Right lobe of liver (tissue), 6 donors: ENCODE measurements at places on chromosomes 1 and 21. TPM values are rescaled to one million over a fixed set of nuclear protein-coding genes. Genes with fewer than 3 reads are reported as not detected.

DNA sequence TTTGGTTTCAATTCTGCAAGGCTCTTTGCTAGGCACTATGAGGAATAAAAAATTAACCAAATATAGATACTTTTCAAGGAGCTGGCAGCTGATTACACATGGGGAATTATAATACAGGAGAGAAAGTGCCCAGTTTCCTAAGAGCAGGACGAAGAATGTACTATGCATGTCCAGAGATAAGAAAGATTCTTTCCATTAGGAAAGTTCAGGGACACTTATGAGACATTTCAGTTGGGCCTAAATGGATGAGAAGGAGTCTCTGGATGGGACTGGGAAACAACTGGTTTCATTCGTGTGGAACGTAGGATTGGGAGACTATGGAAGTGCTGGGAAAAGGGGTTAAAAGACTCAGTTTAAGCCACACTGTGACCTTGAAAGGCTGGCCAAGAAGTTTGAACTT is 63.5 kb upstream of the MROH9 start:
- H3K36me3 ChIP-seq: no peaks in the 10 kb centered on the region
- H3K4me1 ChIP-seq: no peaks in the 10 kb centered on the region
- no peaks in the 10 kb centered on the region for H3K27me3 ChIP-seq

DNA sequence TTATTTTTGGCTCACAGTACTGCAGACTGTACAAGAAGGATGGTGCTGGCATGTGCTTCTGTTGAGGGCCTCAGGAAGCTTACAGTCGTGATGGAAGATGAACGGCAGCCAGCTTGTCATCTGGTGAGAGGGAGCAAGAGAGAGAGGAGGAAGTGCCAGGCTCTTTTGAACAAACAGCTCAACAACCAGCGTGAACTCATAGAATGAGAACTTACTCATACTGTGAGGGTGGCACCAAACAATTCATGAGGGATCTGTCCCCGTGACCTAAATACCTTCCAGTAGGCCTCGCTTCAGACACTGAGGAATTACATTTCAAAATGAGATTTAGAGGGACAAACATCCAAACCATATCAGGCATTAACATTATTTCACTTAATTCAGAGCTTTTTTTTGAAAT is 84.7 kb downstream of the PKN2 start:
- no peaks in the 10 kb centered on the region for H3K4me1 ChIP-seq
- H3K27me3 ChIP-seq: no peaks in the 10 kb centered on the region
- no peak overlapping the region for H3K4me3 ChIP-seq
- DNase-seq: no peak
- H3K27ac ChIP-seq: no peak overlapping the region

DNA sequence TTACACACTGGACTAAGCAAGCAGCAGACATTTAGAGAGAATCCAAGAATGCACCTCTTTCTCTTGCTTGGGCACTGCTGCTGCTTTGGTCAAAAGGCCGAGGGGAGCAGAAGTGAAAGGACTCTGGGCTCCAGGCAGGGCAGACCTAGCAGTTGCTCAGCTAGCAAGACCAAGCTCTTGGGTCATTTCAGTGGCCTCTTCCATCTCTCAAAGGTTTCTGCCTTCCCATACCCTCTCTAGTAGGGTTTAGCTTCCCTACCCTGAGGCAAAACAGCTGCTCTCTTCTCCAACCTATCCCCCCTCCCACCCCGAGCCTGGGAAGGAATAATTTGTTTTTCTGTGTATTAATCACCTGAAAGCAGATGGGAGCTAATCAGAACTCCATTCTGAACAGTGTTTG is 25.8 kb downstream of the TFAP2E start:
- H3K4me3 ChIP-seq: no peak overlapping the region
- peaks cover 38% of the 10 kb centered on the region for H3K36me3 ChIP-seq
- H3K4me1 ChIP-seq: no peaks in the 10 kb centered on the region
- no peaks in the 10 kb centered on the region for H3K27me3 ChIP-seq
- H3K27ac ChIP-seq: no peak overlapping the region
- DNase-seq: no peak

DNA sequence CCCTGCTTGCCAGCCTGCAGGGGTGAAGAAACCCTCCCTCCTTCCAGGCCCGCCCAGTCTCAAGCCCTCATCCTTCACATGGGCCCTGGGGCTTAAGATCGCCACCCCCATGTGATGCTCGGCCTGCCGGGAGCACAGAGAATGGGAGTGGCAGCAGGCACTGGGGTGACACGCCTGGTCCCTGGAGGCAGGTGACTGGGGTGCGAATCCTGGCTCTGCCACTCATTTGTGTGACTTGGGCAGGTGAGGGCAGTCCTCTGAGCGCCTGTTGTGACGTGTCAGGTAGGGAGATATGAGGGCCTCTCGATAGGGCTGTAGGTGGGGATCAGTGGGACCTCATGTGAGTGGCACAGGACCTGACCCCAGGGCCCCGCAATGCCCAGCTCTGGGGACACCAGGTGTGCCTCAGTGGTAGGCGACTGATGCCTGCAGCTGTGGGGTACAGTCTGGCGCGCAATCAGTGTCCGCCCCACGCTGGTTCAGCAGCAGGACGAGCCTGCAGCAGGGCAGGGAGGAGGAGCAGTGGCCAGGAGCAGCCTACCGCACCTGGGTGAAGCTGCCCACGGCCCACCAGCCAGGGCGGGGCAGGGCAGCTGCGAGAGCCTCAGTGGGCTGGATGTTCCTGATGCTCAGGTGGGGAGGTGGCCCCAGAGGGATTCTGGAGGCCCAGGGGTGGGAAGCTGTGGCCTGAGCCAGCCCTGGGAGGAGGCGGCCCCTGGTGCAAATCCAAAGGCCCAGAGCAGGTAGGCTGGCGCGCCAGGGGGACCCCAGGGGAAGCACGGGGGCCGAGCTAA is 6.2 kb downstream of the SH2D5 start:
- DNase-seq: no peak
- no peak overlapping the region for H3K27ac ChIP-seq
- H3K4me1 ChIP-seq: no peaks in the 10 kb centered on the region

- no peak overlapping the region for H3K27ac ChIP-seq
- no peaks in the 10 kb centered on the region for H3K4me1 ChIP-seq
- H3K27me3 ChIP-seq: no peaks in the 10 kb centered on the region
- no peaks in the 10 kb centered on the region for H3K36me3 ChIP-seq
- H3K4me3 ChIP-seq: no peak overlapping the region
- DNase-seq: no peak
Measured at GRCh38 chr1:53465023-53465957, 6.1 kb downstream of the DMRTB1 start.

DNA sequence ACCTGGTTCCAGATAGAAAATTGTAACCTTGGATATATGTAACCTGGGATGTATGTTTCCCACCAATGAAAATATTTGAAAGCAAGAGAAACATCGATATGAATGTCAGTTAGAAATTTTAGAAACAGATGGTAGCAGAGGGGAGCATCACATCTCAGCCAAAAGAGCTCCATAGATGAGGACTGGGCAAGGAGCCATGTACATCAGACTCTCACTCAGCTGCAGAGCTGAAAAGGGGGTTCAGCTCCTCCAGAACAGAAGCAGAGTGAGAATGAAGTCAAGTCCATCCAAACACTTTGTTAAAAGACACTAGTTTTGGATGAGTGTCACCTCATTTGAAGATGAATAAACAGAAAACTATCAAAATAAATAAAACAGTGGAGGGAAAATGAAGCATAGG is 202.4 kb downstream of the HMCN1 start:
- no peak overlapping the region for H3K27ac ChIP-seq
- no peaks in the 10 kb centered on the region for H3K27me3 ChIP-seq
- no peaks in the 10 kb centered on the region for H3K36me3 ChIP-seq
- no peaks in the 10 kb centered on the region for H3K4me1 ChIP-seq

GRCh38 chr21:22164912-22165311 is 1166.7 kb downstream of the NCAM2 start:
- H3K36me3 ChIP-seq: no peaks in the 10 kb centered on the region
- H3K4me1 ChIP-seq: no peaks in the 10 kb centered on the region
- H3K27me3 ChIP-seq: no peaks in the 10 kb centered on the region
- DNase-seq: no peak

The LCA5L gene
- 2.8 TPM for total RNA-seq

The LCE1D gene
- not detected for total RNA-seq

- H3K27ac ChIP-seq: no peak overlapping the region
- H3K36me3 ChIP-seq: no peaks in the 10 kb centered on the region
- no peaks in the 10 kb centered on the region for H3K4me1 ChIP-seq
Measured at GRCh38 chr1:9317591-9318417, 25.1 kb downstream of the SPSB1 start.

GRCh38 chr1:44029260-44029910 is 1.9 kb downstream of the SLC6A9 start:
- peak overlapping the region; percentile 66 for H3K4me3 ChIP-seq
- peak overlapping the region; percentile 70 for H3K27ac ChIP-seq

- no peak overlapping the region for H3K27ac ChIP-seq
- H3K27me3 ChIP-seq: no peaks in the 10 kb centered on the region
- H3K36me3 ChIP-seq: no peaks in the 10 kb centered on the region
- DNase-seq: peak; percentile 80
- no peak overlapping the region for H3K4me3 ChIP-seq
- H3K4me1 ChIP-seq: peaks cover 21% of the 10 kb centered on the region
Measured at GRCh38 chr1:54371038-54371941, 34.9 kb downstream of the SSBP3 start.

The A3GALT2 gene
- total RNA-seq: not detected

DNA sequence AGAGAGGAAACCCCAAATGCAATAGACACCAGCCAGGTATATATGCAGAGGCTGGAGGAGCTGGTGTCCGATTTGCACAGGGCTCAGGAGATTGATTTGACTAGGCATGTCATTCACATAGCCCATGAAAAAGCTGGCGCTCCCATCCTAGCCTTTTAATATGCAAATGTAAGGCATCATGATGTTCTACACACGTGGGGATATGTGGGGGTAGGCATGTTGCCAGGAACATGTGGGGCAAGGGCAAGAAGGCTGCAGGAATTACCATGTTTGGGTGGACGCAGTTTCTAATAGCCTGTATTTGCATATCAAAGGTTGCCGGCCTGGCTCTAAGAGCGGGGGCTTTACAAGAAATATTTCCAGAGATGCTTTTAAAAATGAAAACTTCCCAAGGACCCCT is 11.7 kb upstream of the SH3GLB1 start:
- no peaks in the 10 kb centered on the region for H3K36me3 ChIP-seq
- H3K4me1 ChIP-seq: no peaks in the 10 kb centered on the region
- no peaks in the 10 kb centered on the region for H3K27me3 ChIP-seq
- no peak overlapping the region for H3K4me3 ChIP-seq
- no peak overlapping the region for H3K27ac ChIP-seq

DNA sequence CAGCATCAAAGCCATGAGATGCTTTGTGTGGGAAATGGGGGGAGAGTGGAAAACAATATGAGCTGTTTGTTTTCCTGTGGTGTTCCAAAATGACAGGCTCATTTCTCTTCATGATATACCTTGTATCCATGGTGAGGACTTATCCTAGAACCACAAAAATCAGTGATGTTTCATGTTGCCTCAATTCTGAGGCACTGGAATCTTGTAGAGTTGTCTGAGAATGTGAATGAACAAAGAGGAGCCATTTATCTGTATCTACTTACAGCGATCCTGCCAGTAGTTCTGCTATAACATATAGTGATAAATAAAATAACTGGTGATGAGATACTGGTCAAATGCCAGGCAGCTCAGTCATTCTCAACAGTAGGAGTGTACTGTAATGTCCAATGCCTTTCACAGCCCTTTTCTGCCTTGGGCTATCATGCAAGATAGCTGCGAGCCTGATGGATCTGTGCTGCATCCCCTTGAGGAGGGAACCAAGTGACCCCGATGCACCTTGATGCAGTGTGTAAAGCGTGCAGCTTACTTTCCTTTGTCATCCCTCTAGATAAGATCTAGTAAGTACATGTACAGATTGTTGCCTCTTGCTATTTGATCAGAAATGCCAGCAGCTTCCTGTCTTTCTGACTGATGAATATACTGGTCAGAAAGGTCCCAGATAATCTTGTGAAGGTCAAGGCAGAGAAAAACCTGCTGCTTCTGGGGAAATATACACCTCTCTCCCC is 52.8 kb downstream of the SLC44A3 start:
- no peak for DNase-seq
- no peaks in the 10 kb centered on the region for H3K4me1 ChIP-seq
- no peaks in the 10 kb centered on the region for H3K27me3 ChIP-seq
- no peak overlapping the region for H3K27ac ChIP-seq

- H3K4me1 ChIP-seq: no peaks in the 10 kb centered on the region
- no peaks in the 10 kb centered on the region for H3K36me3 ChIP-seq
- no peaks in the 10 kb centered on the region for H3K27me3 ChIP-seq
- H3K4me3 ChIP-seq: no peak overlapping the region
Measured at GRCh38 chr1:32915766-32916706, 14.8 kb upstream of the TMEM54 start.

- no peak overlapping the region for H3K27ac ChIP-seq
- no peaks in the 10 kb centered on the region for H3K27me3 ChIP-seq
- H3K36me3 ChIP-seq: no peaks in the 10 kb centered on the region
- no peak for DNase-seq
Measured at GRCh38 chr1:58927722-58928085, 143.9 kb upstream of the JUN start.

The SLC44A3 gene
- total RNA-seq: 1.9 TPM

The C1orf87 gene
- not detected for total RNA-seq

The PRAMEF9 gene
- total RNA-seq: not detected

GRCh38 chr1:171220081-171220420 is 28.2 kb upstream of the FMO1 start:
- no peak overlapping the region for H3K27ac ChIP-seq
- no peaks in the 10 kb centered on the region for H3K36me3 ChIP-seq
- H3K27me3 ChIP-seq: no peaks in the 10 kb centered on the region
- DNase-seq: no peak

DNA sequence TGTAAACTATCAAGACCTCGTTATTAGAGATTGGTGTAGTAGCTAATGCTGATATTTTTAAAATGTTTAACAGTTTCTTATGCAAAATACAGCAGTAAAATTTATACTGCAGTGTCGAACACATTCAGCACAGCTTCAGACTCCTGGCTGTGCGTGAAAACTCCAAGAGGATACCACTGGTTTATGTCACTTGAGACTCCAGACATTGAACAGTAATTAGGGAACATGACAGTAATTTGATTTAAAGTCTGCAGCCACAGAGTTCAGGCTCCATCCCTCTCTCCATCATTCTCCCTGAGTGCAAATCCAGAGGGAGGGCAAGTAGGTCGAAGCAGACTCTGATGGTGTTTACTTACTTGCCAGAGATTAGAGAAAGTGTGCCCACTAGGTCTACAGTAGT is 94.2 kb downstream of the AK5 start:
- H3K4me1 ChIP-seq: no peaks in the 10 kb centered on the region
- H3K27me3 ChIP-seq: no peaks in the 10 kb centered on the region
- no peak overlapping the region for H3K27ac ChIP-seq

- no peak overlapping the region for H3K27ac ChIP-seq
- peaks cover 34% of the 10 kb centered on the region for H3K36me3 ChIP-seq
- no peak overlapping the region for H3K4me3 ChIP-seq
- no peaks in the 10 kb centered on the region for H3K4me1 ChIP-seq
- DNase-seq: no peak
Measured at GRCh38 chr1:29055160-29055559, 68.5 kb downstream of the TMEM200B start.

GRCh38 chr21:41650526-41651145 is 116.2 kb downstream of the RIPK4 start:
- no peak for DNase-seq
- no peak overlapping the region for H3K27ac ChIP-seq
- H3K4me3 ChIP-seq: no peak overlapping the region
- no peaks in the 10 kb centered on the region for H3K4me1 ChIP-seq
- H3K36me3 ChIP-seq: no peaks in the 10 kb centered on the region

The S100A9 gene
- total RNA-seq: 76.9 TPM
